Activated gamma-delta T cell treated with anti-CD3 and anti-CD28 coated beads, Interleukin-2, amount 50 U/mL, for 16 hours (primary cell): ENCODE measurements at places on chromosomes 13 and 19.

GRCh38 chr13:50318887-50319286 is 303.6 kb downstream of the KCNRG start:
- no peak for DNase-seq

- DNase-seq, result no peak
These were observed 17.3 kb downstream of the ZFR2 start for GRCh38 chr19:3851254-3852176.

- no peak for DNase-seq
These were observed 79.2 kb downstream of the TBC1D4 start for GRCh38 chr13:75402787-75403186.

- no peak for DNase-seq
These were observed 8.8 kb upstream of the CACNG6 start for GRCh38 chr19:53982611-53983010.

GRCh38 chr13:59488436-59488835 is 675.3 kb downstream of the DIAPH3 start:
- no peak for DNase-seq

GRCh38 chr13:50410921-50411746 is 395.9 kb downstream of the KCNRG start:
- DNase-seq, result no peak

GRCh38 chr13:111947026-111947810 is 119.7 kb upstream of the SOX1 start:
- no peak for DNase-seq

GRCh38 chr19:32868206-32868950 is 1.2 kb downstream of the SLC7A9 start:
- no peak for DNase-seq

- no peak for DNase-seq
These were observed 204.5 kb downstream of the POU4F1 start for GRCh38 chr13:78398743-78399410.
